Activated CD4-positive, alpha-beta T cell treated with anti-CD3 and anti-CD28 coated beads, Interleukin-2, amount 10 ng/mL, durations not matched to agents 7 days and 5 days (primary cell): ENCODE measurements at places on chromosomes 12 and 14.

- peak; percentile 60 for DNase-seq
Observed at GRCh38 chr14:53539489-53540126, 386.5 kb upstream of the DDHD1 start.

- no peak for DNase-seq
Observed at GRCh38 chr12:106498056-106498455, 84.7 kb upstream of the RFX4 start.

- DNase-seq, result no peak
Observed at GRCh38 chr12:51662728-51663154, 71.7 kb downstream of the SCN8A start.

DNA sequence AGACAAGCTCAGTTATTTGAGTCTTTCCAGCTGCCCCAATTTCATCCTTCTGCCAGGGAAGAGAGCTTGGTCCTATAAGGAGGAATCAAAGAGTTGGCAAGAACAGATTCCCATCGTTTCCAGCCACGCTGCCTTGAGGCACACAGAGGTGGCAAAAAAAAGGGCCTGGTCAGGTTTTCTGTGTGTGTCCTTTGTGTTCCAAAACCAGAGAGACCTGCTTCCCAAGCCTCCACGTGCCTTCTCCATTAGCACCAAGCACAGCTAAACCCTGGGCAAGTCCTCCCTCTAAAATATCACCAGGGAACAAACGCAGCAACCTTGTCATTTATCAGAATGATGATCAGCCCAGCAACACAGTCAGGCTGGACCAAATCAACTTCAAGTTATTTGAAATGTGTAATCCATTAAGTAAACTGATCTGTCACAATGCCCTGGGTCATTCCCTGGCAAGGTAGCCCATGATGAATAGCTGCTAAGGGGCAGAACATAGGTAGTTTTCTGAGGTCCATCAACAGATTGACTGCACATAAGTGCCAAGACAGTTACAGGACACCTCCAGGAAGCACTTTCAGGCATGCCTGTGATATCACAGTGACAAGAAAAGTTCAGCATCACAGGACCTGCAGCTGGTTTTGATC, 28.6 kb upstream of the C12orf42 start:
- DNase-seq, result no peak

DNA sequence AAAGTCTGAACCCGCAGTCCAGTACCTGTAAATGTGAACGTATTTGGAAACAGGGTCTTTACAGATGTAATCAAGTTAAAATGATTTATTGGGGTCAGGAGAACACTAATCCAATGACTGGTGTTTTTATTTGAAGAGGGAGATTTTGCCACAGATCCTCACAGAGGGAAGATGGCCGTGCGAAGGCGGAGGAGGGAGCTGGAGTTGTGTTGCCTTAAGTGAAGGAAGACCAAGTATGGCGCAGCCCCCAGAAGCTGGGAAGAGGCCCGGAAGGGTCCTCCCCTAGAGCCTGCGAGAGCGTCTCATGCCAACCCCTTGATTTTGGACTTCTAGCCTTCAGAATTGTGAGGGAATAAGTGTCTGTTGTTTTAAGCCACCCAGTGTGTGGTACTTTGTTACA, 102.8 kb upstream of the NUDT4 start:
- no peak for DNase-seq

- DNase-seq, result no peak
Observed at GRCh38 chr14:49975276-49975675, 82.4 kb downstream of the ARF6 start.

GRCh38 chr12:117333331-117333881, 28.0 kb downstream of the NOS1 start:
- DNase-seq, result no peak

DNA sequence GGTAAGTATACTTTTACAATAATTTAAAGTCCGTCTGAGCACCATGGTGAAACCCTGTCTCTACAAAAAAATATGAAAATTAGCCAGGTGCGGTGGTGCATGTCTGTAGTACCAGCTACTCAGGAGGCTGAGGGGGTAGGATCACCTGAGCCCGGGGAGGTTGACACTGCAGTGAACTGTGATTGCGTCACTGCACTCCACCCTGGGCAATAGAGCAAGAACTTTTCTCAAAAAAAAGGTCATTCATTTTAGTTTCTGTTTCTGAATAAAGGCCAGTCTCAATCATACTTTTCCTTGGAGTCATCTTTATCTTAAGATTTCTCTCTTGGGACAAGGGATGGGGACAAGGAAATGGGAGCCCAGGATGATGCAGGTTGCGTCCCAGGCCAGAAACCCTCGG, 12.9 kb downstream of the ANKRD13A start:
- DNase-seq, result no peak

DNA sequence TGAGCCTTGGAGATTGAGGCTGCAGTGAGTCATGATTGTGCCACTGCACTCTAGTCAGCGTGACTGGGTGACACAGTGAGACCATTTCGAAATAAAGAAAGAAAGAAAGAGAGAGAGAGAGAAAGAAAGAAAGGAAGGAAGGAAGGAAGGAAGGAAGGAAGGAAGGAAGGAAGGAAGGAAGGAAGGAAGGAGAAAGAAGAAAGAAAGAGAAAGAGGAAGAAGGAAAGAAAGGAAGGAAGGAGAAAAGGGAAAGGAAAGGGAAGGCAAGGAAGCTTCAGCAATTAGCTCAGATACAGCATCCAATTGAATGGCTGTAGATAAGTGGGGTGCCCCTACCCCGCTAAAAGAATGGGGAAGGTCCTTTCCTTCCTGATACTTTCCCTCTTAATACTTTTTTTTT, 9.5 kb upstream of the NAA30 start:
- no peak for DNase-seq

DNA sequence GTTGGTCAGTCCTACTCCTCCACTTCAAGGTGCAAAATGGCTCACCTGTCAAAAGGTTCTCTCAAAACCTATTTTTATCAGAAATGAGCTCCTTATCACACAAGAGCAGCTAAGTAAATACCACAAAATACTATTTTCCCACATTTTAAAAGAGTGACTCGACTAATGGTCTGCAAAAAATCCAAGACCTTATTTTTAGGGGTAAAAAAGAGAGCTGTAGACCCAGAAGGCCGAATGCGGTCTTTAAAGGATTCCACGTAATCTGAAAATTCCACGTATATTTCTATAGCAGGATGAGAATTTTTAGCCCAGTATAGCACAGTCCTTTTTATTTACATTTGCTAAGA, 3.8 kb downstream of the C14orf93 start:
- DNase-seq, result no peak

- no peak for DNase-seq
Observed at GRCh38 chr12:80662586-80662985, 44.8 kb upstream of the MYF6 start.

DNA sequence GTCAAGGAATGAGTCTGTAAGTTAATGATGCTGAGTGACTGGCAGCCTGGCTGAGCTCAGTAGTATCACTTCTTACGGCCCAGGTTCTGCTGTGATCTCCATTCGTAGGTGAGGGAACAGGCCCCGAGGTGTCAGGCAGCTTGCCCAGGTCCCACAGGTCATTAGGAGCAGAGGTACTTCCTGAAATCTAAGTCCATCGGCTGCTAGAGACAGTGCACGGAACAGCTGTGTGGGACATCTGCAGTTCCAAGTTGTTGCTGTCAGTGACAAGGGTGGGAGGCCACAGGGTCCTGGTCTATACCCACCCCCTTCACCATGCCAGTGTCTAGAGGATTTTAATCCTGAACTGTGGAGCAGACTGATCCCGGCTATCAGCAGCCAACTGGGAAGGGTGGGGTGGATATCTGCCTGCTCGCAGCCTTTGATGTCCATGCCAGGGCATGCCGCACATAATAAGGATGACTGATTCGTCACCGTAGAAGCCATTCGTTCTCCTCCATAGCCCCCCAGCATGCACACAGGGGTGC, 82.3 kb upstream of the RIN3 start:
- DNase-seq, result no peak

DNA sequence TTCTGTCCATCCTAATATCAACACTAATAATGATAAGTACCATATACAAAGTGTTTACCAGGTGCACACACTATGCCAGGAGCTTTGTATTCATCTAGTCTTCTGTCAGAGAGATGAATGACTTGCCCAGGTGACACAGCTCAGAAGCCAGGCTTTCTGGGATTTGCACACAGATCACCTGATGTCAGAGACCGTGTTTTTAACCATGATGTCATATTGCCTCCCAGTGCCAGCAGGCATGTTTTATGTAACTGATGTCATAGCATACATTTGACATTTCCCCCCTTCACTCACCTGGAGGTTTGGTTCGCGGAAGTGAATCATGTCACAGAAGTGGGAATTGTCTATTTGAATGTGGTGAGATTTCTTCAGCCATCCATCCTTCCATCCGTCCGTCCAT, 5.7 kb downstream of the WSCD2 start:
- no peak for DNase-seq

DNA sequence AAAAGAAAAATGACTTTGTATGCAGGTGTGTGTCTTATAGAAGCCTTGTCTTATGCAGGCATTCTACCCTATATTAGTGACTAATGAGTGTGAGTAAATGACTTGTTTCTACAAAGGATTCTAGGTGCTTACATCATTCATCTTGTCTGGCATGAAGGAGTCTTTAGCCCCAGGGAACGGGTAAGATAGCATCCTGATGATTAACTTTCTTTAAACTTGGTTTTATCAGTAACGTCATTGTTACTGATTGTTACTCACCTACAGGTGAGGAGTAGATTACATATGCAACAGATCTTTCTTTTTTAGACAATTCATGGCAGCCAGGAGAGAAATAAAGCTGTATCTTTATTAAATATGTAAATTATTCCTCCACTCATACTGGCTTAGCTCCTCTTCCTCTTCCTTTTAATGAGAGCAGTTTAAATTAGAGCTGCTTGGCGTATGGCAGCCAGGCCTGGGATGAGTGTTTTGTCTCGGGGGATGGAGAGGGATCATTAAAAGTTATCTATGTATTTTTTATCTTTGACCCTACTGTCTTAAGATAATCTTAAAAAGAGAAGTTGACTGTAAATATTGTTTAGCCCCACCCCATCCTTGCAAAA, 57.2 kb upstream of the ATP2A2 start:
- no peak for DNase-seq

GRCh38 chr12:28292699-28293098, 102.4 kb downstream of the CCDC91 start:
- DNase-seq, result no peak

DNA sequence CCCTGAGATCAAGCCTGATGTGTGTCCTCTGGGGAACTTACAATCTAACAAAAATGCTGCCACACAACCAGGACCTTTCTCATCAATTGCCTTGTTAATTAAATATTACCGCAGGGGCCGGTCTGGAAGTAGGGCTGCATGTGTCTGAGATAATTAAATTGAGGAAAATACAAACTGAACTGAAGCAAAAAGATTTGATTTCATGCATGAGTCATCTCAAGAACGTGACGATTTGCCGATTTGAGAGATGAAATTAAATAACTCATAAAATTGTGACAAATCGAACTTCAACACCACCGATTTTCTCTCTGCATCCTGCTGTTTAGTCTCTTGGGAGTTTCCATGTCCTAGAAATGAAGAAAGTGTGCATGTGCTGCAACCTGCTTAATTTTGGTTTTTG, 94.6 kb upstream of the DAAM1 start:
- no peak for DNase-seq

DNA sequence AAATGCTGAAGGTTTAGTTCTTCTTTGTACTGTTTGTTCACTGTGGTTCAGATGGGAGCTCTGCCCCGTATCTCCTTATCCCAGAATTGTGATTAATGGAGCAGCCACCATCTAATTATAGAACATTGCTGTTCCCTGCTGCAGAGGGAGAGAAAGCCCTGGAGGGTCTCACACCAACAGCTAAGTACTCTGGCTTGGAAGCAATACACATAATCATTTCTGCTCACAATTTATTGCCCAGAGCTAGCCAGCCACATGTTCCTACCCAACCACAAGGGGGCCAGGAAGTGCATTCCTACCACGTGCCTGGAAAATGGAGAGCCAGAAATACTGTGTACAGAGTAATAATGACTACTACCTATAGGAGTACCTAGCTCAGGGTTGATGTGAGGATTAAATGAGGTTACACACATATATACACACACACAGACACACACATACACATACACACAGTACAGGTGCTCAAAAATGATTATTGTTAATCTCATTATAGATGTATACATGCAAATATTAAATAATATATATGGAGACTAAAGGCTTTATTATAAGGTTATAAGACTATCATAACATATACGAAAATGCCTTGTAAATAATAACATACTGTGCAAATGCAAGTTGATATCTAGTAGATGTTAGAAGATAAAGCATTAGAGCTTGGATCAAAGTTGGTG, 22.3 kb downstream of the MSRB3 start:
- DNase-seq, result no peak

GRCh38 chr12:108635201-108635996, 1.7 kb upstream of the SELPLG start:
- peak; percentile 76 for DNase-seq

- DNase-seq, result no peak
Observed at GRCh38 chr14:33909380-33910084, 41.3 kb downstream of the EGLN3 start.

DNA sequence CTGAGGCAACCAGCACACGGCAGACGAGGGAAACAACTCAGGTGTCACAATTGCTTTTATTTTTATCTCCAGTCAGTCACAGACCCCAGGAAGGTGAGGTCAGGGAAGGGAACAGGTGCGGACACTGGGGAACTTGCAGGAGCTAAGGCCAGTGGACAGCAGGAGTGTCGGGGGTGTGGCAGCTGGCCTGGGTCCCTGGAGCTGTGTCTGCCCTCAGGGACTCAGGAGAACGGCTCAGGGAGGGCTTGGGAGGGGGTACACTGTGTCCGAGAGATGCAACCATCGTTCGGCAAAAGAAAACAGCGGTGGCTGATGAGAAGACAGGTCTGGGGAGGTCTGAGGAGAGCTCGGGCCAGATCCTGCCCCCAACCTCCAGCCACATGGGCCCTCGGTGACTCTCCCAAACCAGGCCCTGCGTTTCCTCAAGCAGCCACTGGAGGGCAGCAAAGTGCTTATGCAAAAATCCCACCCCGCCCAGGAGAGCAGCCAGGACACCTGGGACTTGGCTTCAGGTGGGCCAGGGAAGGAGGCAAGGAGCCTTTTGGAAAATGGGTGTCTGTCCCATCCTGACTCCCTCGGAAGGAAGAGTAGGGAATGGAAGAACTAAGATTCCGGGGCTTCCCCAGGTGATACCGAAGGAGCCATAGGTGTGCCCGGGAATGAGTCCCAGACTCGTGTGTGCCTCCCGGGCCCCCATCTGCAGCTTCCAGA, 24.1 kb upstream of the BCDIN3D start:
- peak; percentile 78 for DNase-seq

DNA sequence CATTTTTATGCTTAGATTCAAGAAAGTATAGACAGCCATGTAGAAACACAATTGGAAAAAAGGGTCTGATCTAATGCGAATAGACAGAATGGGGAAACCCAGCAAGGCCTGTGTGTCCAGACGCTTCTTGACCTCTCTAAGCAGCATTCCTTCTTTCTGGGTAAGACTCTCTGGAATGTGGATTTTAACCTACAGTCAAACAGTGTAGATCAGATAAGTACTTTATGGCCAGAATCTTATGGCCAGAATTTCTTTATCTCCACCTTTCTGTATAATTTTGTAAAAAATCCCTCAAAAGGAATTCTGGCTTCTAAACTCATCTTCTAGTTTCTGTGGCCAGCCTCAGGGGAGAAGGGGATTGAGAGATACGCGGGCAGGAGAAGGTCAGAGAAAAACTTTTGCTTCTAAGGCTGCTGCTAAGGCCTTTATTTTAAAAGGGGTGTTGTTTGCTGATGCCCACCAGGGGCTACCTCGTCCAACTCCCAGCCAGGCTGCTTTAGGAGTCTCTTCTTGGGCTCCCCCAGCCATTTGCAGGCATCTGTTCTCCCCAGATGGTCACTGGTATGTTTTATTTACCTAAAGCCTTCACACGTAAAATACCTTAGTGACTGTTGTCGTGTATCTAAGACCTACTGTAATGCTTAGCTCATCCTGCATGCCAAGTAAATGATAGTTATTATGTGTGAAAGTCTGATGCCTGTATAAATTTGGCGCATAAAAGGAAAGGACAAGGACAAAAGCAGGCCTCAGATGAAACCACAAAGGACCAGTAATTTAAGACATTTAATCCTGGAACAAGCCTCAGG, 68.4 kb downstream of the ANO6 start:
- no peak for DNase-seq
